ENCODE measurements at places on chromosomes 2 and 18.

DNA sequence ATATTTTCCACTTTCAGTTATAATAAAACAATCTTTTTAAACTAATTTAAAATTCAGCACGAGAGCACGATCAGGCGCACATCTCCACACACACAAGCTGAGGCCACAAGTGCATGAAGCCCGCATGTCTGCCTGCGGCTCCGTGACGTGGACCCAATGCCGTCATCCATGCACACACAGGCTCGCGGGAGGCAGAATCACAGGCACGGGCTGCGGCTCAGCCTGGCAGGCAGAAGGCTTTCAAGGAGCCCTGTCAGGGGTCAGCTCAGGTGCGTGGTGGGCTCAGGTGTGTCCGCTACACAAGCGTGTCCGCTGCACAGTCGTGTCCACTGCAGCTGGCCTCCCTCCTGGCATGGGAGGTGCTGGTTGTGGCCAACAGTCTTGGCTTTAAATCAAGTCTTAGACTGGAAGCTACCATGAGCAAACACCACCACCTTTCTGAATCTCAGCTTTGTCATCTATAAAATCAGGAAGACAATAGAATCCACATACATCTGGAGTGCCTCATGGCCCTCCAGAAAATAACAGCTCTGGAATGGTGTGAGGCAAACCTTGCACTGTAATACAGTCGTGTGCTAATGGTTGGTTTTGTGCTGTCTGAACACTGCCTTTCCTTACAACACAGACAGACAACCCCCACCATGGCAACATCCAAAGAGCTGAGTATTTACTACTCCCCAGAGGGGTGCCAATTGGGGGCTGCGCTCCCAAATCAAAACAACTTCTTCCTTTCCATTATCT lies 210.1 kb downstream of the NDUFA10 start:
- no peak for DNase-seq

DNA sequence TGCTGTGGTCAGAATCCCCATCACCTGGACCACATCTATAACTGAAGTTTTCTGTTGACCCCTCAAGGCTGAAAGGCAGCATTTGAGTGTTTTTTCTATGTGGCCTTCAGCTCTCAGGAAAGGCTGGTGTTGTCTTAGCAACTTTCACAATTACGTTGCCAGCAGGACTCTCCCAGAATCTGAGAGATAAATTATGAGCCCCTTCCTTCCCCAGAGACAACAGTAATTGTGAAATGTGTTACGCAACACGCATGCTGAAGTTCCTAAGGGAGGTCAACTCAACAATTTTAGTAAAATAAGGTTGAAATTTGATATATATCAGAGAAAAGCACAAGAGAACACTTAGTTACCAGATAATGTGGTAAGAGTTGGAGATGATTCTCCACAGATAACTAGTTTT lies 216.5 kb upstream of the SLC8A1 start:
- no peak for DNase-seq

DNA sequence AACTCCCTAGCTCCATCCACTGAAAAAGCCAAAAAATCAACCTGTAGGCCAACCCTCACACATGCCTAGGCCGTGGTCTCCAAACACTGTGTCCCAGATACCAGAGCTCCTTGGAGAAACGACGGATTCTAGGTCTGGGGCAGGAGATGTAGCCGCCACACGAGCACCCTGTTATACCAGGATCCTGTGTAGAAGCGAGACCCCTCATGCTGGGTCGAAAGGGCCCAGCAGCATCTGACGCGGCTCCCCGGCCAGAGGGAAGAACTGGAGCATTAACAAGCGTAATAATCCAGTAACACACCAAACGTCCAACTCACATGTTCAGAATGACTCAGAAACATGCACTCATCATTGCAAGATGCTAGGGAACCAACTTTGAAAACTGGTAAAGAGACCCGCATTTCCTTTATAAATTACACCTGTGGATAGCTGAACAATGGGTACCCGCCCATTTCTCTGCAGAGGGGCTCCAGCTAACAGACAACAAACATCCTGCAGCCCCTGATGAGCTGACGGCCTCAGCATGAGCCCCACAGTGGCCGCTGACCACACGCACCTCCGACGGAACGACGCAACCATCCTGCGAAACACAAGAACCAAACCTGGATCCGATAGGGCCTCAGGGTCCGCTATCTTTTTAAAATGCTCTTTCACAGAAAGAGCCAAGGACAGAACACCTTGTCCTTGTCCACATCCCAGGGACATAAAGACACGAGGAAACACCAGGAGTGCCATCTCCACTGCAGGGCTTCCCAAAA lies 14.2 kb downstream of the SLC66A2 start:
- no peak for DNase-seq

- no peak for DNase-seq
Observed at GRCh38 chr2:146244131-146244530, 1600.7 kb upstream of the ACVR2A start.

DNA sequence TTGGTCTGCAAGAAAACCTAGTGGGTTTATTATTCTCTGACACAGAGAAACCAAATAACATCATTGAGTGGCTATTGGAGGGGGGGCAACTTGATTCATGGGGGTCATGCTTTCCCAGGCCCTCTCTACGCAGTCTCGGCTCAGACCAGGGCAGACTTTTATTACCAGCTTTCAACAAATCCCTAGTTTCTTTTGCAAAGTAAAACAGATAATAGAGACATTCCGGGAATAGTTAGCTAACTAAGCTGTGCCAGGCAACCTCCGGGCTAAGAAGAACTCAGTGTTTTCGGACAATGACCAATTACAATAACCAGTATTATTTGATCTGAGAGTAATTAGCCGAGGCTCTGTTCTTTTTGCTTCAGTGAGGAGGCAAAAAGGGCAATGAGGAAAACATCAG lies 66.3 kb downstream of the CDK15 start:
- DNase-seq, result no peak

DNA sequence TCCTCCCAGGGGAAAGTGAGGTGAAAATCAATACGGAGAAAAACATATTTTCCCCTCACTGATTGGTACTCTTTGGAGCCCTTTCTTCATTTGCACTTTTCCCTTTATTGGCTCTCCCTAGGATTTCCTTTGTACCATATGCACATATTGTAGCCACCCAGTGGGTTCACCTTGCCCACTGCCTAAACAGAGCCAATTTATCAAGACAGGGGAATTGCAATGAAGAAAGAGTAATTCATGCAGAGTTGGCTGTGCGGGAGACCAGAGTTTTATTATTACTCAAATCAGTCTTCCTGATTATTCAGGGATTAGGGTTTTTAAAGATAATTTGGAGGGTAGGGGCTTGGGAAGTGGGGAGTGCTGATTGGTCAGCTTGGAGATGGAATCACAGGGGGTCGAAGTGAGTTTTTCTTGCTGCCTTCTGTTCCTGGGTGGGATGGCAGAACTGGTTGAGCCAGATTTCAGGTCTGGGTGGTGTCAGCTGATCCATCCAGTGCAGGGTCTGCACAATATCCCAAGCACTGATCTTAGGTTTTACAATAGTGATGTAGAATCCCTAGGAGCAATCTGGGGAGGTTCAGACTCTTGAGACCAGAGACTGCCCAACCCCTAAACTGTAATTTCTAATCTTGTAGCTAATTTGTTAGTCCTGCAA lies 15.1 kb upstream of the KCNE4 start:
- no peak for DNase-seq

- no peak for DNase-seq
Observed at GRCh38 chr2:43455731-43456642, 139.9 kb downstream of the THADA start.

GRCh38 chr2:18440141-18440661 lies 120.3 kb downstream of the RDH14 start:
- DNase-seq, result no peak

GRCh38 chr18:32460171-32460731 lies 10.4 kb downstream of the GAREM1 start:
- no peak for DNase-seq

GRCh38 chr2:43634604-43635306 lies 2.3 kb upstream of the PLEKHH2 start:
- no peak for DNase-seq

- DNase-seq, result no peak
Observed at GRCh38 chr2:141380008-141380979, 750.5 kb downstream of the LRP1B start.
